ENCODE measurements at places on chromosomes 16 and 17.

DNA sequence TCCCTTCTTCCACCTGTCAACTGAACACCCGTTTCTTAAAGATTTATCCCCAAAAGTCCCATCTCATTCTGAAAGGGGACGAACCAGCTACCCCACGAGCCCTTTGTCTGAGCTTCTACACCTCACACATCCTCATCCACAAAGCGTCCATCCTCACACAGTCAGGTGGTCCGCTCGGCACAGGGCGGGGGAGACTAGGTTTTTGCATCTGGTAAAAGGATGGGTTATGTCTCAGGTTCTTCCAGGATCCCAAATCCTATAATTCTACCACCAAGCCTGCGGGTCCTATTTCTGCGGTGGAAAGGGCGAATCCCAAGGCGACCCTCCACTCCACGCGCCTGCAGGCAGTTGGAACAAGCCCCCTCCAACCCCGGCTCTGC is 458 bp downstream of the GFOD2 start:
- DNase-seq, result peak; percentile 8
- no peaks in the 10 kb centered on the region for H3K27me3 ChIP-seq
- no peak overlapping the region for H3K27ac ChIP-seq
- peaks cover 7% of the 10 kb centered on the region for H3K36me3 ChIP-seq

DNA sequence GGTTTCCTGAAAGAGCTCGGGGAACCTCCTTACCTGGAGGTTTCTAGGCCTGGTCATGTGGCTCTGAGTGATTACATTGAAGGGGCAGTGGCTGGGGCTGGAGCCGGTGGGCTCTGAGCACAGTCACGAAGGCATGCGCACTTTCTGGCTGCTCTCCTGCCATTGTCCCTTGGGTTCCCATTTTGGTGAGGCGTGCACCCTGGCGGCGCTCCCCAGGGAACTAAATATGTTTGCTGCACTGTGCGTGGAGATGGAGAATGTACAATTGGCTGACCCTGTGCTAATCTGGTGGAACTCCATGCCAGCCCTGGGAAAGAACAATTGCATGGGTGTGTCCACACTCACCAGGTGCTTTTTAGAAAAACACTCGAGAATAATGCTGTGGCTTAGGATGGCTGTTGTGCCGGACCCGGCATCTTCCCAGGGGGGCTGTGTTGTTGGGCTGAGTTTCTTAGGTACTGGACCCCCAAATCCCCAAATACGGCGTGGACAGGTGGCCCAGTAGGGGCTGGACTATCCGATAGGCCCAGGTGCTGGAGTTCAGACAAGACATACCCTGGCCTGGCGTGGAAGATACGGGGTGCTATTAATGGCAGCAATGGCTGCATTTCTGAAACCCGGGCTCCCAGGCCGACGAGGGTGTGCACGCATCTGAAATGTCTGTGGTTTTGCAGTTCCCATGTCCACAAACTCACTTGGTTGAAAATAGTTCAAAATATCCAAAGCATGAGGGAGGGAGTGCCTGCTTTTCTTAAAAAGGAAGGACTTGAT is 230.5 kb downstream of the SEC14L1 start:
- H3K4me1 ChIP-seq, result peaks cover 57% of the 10 kb centered on the region
- no peak for DNase-seq
- no peaks in the 10 kb centered on the region for H3K27me3 ChIP-seq

DNA sequence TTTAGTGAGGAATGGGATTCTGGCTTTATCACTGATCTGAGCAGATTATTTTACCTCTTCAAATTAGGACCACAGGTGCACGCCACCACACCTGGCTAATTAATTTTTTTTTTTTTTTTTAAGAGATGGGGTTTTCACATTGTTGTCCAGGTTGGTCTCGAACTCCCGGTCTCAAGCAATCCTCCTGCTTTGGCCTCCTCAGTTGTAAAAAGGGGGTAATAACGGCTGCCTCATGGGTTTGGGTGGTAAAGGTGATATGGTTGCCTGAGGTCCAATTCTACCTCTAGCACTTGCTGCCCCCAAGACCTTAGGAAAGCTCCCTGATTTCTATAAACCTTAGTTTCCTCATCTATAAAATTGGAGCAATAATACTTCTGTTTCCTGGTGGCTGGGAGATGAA is 130.7 kb upstream of the HS3ST2 start:
- H3K27ac ChIP-seq, result no peak overlapping the region
- peaks cover 3% of the 10 kb centered on the region for H3K27me3 ChIP-seq
- DNase-seq, result no peak
- H3K36me3 ChIP-seq, result no peaks in the 10 kb centered on the region
- peaks cover 5% of the 10 kb centered on the region for H3K4me1 ChIP-seq
- H3K4me3 ChIP-seq, result no peak overlapping the region

GRCh38 chr16:12557786-12558185 is 245.9 kb downstream of the CPPED1 start:
- H3K4me1 ChIP-seq, result peaks cover 6% of the 10 kb centered on the region
- H3K27ac ChIP-seq, result no peak overlapping the region
- H3K4me3 ChIP-seq, result no peak overlapping the region
- no peaks in the 10 kb centered on the region for H3K27me3 ChIP-seq
- H3K36me3 ChIP-seq, result no peaks in the 10 kb centered on the region
- no peak for DNase-seq

GRCh38 chr16:12729448-12729847 is 74.2 kb downstream of the CPPED1 start:
- H3K27ac ChIP-seq, result no peak overlapping the region
- H3K36me3 ChIP-seq, result no peaks in the 10 kb centered on the region
- no peaks in the 10 kb centered on the region for H3K27me3 ChIP-seq
- no peaks in the 10 kb centered on the region for H3K4me1 ChIP-seq
- no peak overlapping the region for H3K4me3 ChIP-seq
